ENCODE measurements at places on chromosomes 3 and 15.

GRCh38 chr3:169199283-169199682 is 464.2 kb downstream of the MECOM start:
- no peak for DNase-seq

- DNase-seq: no peak
These were observed 3.6 kb downstream of the HEMK1 start for GRCh38 chr3:50572801-50573371.

- no peak for DNase-seq
These were observed 28.4 kb downstream of the SRPRB start for GRCh38 chr3:133833880-133834620.

- no peak for DNase-seq
These were observed 1.5 kb downstream of the CYP1A1 start for GRCh38 chr15:74723754-74724334.

DNA sequence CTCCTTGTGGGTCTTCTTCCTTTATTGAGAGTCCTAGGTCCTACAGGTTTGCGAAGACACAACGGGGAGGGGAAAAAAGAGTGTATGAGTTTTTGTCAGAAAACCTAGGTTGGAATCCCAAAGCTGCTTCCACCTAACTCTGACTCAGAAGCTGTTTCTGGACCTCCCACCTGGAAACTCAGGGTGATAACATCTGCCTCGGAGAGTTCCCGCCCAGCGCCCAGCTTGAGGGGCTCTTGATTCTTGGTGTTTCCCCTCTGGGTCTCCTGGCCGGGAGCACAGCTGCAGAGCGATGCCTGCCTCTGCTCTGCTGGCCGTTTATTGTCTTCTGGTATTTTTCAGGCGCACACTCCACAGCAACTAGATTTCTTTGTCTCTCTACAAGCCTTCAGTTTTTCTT is 52.9 kb upstream of the MYZAP start:
- DNase-seq: no peak

GRCh38 chr15:51283026-51283425 is 55.4 kb downstream of the CYP19A1 start:
- DNase-seq: no peak

GRCh38 chr3:146180376-146180775 is 19.4 kb upstream of the PLOD2 start:
- DNase-seq: no peak

DNA sequence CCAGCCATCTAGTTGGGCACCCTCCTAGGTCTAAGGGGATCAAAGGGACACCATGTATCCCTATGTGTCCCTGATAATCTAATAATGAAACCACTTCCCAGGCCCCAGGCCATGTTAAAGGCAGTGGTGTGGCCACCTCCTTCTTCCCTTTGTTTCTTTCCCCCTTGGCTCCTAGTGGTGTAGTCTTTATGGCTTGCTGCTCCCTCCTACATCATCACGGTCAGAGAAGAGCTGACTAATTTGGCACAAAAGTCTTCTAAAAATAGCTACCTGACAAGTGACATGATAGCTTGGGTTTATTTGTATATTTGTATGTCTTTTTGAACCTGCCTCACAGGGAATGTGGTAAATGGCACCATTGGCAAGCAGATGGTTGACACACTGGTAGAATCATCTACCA is 131.0 kb upstream of the CHRM5 start:
- no peak for DNase-seq

- no peak for DNase-seq
These were observed 236.4 kb downstream of the CDIN1 start for GRCh38 chr15:36815786-36816185.

GRCh38 chr15:74535388-74536084 is 5.5 kb upstream of the ARID3B start:
- no peak for DNase-seq

- no peak for DNase-seq
These were observed 52.6 kb downstream of the MTHFS start for GRCh38 chr15:79844221-79844620.

DNA sequence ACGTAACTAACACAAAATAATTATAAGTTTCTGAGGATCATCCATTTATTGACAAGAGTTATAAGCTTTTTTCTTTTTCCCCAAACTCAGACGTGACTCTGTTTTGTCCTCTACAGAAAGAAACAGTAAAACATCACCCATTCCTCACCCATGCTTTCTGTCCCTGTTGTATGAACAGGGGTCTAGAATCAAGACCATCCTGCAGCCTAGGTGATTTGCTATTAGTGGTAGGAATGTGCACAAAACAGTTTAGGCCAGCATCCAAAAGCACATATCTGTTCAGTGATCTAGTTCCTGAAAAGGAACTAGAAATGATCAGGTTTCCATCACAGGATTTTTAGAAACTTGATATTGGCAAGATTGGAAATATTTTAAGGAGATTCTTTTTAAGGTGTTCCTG is 527.6 kb downstream of the SOX2 start:
- DNase-seq: no peak

GRCh38 chr3:73781541-73781940 is 156.8 kb upstream of the PDZRN3 start:
- peak; percentile 57 for DNase-seq

DNA sequence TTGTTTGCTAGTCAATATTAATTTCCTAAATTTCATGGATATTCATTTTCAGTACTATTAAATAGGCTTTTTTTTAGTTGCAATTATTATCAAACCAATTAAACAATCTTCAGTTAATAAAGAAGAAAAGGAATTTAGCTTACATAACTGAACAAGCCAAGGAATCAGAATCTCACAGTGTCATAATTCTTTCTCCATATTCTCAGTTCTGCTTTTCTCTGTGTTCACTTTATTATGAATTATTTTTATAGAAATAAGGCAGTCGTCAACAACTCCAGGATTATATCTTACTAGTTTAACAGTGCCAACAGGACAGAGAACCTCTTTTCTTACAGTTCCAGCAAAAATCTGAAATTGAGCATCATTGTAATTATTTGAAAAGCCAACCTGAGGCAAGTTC is 221.7 kb downstream of the CGGBP1 start:
- DNase-seq: no peak

DNA sequence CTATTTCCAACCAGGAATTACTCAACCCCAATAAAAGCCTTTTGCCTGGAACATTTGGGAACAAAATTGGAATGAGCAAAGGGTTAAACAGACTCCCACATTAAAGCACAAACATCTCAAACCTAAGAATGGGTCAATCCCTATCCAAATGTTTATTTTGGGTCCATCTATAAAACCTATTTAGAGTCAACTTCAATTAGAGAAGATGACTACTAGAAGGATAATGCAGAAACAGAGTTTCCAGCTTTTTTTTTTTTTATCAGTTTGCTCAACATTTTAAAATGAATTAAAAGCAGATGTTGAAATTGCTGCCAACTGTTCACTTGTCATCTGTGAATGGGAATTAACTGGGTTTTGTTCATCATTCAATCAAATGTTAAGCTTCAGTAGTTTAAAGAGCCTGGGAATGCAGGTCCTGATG is 4.1 kb upstream of the TBC1D23 start:
- DNase-seq: no peak

DNA sequence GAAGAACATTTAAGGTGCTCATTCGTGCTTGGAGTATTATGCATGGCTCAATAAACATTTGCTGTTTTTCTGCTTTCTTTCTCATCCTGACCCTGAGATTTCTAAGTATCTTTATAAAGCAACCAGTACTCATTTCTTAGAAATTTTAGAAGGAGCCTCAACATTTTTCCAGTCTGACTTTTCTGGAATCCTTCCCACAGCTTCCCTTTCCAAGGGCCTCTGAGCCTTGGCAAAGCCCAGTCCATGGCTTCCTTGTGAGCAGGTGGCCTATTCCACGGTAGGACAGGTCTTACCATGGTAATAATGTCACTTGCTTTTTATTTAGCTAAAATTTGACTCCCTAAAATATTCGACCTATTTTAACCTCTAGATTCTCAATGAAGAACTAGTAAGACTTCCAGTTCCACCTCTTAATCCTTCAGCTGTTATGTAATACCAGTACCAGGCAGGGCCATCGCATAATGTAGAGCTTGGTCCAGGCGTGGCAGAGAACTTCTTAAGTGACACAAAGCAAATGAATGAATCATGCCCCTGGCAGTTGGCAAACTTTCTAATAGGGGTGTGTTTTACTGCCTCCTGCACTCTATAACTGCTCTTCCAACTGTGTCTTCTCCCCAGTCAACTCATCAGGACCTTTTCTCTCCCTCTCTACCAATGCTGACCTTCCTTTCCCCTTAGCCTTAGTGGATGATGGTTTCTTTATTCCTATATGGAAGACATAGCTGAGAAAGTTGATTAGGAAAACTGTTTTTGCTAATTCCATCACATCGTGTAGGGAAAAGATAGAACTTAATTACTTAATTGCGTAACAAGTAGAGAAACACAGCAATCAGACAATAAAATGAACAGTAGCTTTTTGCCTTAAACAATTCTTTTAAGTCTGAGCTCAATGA is 894 bp upstream of the TM4SF4 start:
- no peak for DNase-seq

DNA sequence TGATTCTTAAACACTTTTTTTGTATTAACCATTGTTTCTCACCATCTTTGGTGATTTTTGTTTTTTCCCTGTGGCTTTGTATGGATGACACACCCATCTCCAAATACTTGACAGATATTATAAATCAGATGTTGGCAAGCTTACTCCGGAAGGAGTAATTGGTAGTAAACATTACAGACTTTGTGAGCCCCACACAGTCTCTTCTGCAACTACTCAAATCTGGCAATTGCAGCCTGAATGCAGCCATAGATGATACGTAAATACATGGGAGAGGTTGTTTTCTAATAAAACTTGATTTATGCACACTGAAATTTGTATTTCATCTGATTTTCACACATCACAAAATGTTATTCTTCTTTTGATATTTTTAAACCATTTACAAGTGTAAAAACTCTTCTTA is 331.5 kb downstream of the ARPP21 start:
- no peak for DNase-seq

DNA sequence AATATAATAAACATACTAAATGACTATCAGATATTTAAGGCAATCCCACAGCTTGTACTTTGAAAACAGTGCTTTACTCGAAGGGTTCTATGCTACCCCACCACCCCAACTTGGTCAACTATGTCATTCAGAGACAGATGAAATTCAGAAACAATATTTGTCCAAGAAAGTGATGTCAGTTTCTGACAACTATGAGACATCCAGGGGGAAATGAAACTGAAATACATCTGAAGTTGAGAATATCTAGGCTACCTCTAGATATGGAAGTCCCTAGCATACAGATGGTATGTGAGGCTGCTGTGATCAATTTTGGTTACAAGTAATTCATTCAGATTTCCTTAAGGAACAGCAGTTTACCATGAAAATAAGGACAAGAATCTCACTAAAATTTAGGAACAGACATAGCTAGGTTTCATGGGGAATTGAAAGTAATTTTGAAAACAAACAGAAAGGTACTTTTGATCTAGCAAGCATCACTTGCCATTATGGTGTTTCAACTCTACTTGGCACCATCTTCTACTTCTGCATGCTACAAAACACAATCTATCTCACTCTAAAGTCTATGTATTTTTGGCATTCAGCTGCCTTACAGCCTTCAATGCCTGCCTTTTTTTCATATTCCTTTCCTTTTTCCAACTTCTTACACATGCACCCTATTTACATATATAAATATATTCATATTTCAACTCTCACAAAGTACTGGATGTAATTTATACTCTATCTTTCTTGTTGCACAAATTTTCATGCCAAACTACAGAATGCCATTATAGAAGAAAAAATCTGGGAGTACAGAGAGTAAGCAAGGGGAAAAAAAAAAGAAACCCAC is 21.7 kb downstream of the ATG3 start:
- DNase-seq: no peak

GRCh38 chr15:70050441-70050840 is 47.3 kb downstream of the TLE3 start:
- DNase-seq: no peak

- DNase-seq: no peak
These were observed 183.3 kb downstream of the NSUN3 start for GRCh38 chr3:94246171-94246570.

GRCh38 chr3:41024031-41024836 is 175.1 kb upstream of the CTNNB1 start:
- no peak for DNase-seq

DNA sequence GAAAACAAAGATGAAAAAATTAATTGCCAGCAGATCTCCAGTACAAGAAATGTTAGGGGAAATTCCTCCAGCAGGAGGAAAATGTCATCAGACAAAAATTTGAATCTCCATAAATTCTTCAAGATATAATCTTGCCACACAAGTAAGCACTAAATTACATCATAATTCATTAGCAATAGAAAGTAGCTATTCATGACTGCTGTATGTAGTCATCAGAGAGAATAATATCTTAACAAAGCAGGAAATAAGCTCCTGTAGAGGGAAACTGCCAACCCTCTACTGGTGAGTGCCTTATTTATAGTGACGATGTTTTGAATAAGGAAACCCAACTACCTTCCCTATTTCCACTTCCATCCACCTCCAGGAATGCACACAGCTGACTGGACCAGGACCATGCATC is 15.8 kb upstream of the SLC27A2 start:
- DNase-seq: no peak

DNA sequence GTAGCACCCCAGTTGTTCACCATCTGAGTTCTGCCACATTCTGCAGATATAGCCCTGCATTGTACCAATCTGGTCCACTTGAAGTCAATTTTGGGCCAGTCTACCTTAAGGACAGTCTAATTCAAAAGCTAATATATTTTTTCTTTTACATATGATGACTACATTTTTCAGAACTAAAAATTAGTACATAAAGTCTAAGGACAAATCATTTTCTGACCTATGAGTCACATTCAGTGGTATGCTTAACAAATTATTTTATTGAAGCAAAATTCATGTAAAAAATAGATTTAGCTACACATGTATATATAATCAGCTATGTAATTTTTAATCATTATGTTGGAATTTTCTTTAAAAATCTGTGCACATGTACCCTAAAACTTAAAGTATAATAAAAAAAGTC is 52.1 kb upstream of the IL12A start:
- no peak for DNase-seq

DNA sequence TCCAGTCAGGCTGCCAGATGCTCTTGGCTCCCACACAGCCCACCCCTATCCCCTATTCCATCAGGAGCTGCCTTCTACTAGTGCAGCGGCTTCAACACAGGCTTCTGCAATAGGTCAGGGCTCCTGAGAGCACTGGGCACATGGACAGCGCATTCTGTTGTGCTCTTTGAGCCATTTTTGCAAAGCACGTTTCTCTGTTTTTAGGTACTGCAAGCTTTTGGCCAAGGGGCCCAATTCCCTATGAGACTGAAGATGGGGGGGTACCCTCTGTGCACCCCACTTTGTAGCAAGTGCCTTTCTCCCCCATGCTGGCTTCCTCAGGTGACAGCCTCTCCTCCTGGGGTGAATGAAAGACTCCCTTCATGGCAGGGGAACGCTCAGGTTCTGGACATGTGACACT is 31.2 kb downstream of the CHDH start:
- no peak for DNase-seq

- DNase-seq: no peak
These were observed 35.8 kb downstream of the PRKCD start for GRCh38 chr3:53196575-53197407.

DNA sequence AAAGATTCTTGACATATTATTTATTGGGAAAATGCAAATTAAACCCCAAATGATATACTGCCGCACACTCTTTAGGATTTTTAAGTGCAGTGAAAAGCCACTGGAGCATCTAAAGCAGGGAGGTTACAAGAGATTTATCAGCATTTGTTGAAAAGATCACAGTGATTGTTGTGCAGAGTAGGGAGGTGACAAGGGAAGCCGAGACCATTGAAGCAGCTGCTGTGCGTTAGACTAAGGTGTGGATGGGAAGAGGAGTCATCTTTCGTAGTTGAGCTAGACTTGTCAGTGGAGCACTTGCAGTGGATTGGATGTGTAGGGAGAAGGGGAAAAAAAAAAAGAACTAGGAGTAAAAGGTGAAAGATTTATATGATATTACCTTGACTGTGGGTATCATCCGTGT is 854.6 kb downstream of the NTRK3 start:
- no peak for DNase-seq
